HS-5 (cell line): ENCODE measurements at places on chromosomes 16 and 17.
A peak's percentile ranks its signal among the peaks of the same experiment; 100 is the strongest.

GRCh38 chr17:27424516-27424915 lies 31.7 kb upstream of the KSR1 start:
- DNase-seq = no peak

DNA sequence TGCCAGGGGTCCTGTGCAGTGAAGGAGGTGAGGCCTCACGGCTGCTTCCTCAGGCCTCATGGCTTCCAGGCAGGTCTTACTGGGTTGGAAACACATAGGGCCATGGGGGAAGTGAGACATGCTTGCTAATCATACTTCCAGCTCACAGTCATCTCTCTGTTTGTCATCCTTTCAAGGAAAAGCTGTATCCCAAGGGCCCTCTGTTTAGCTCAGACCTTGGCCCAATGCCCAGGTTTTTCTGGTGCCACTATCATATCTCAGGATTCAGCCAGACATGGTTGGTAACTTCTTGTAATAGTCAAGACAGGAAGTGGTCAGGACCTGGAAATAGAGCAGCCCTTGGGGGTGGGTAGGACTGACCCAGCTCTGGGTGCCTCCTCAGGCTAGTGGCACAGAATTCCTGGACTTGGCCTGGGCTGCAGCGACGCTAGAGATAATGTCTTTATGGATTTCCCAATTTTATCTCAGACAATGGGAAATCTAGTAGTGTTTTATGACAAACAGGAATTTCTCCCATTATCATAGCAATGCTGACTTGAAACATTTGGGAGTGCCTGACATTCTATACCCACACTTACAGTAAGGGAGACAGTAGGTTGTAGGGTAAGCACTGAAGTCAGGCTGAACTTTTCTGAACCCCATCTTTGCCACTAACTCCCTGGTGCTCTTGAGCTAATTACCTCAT lies 13.5 kb upstream of the ITGB3 start:
- peak; percentile 100 for DNase-seq

DNA sequence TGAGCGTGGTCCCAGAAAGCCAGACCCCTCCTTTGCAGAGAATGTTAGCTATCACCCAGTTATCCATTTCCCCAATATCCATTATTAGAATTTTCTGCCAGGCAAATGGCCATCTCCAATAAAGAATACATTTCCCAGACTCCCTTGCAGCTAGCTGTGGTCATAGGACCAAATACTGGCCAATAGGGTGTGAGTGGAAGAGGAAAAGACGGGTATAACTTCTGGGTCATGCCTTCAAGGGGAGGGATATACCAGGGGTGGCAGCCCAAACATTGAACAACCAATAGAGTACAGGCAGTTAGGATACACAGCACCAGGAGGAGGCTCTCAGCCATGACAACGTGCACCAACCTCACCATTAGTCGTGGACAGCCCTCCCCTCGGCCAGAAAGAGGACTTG lies 26.1 kb upstream of the FOXF1 start:
- DNase-seq = no peak

GRCh38 chr17:4974115-4974670 lies 6.6 kb upstream of the SPAG7 start:
- DNase-seq = no peak

- DNase-seq = peak; percentile 30
Measured at GRCh38 chr16:69796285-69797118, 34.4 kb downstream of the WWP2 start.

DNA sequence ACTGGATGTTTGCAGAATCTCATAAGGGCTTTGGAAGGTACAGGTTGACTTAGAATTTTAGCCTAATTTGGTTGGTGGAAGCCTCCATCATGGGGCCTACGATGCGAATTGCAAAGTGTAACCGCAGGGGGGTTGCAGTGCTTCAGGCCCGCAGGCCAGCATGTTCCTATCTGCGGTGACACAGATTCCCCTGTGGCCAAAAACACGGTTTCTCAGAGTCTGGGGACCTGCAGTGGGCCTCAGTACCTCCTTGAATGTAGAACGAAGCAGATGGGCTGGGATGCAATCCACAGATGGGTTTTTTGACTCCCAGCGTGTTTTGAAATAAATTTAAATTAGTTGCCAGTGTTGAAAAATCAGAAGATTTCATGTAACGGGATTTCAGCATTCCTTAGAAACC lies 34.7 kb downstream of the KIAA0513 start:
- no peak for DNase-seq

DNA sequence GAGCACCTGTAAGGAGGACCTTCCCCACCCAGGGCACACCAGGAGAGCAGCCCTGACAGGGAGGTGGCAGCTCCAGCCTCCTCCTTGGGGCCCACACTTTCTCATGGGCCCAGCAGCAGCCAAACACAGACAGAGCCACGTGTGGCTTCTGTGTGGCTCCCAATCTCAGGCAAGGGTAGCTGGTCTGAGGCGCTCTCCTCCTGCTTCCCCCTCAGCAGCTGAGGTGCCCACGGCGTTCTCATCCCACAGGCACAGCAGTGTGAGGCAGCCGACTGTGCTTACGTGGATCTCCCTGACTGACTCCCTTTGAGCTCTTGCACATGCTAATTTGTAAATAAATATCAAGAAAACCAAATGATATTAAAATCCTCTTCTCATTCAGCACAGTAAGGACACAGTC lies 30.9 kb downstream of the CMTM3 start:
- DNase-seq = no peak

GRCh38 chr16:87491522-87492290 lies 1.1 kb downstream of the ZCCHC14 start:
- DNase-seq = no peak

DNA sequence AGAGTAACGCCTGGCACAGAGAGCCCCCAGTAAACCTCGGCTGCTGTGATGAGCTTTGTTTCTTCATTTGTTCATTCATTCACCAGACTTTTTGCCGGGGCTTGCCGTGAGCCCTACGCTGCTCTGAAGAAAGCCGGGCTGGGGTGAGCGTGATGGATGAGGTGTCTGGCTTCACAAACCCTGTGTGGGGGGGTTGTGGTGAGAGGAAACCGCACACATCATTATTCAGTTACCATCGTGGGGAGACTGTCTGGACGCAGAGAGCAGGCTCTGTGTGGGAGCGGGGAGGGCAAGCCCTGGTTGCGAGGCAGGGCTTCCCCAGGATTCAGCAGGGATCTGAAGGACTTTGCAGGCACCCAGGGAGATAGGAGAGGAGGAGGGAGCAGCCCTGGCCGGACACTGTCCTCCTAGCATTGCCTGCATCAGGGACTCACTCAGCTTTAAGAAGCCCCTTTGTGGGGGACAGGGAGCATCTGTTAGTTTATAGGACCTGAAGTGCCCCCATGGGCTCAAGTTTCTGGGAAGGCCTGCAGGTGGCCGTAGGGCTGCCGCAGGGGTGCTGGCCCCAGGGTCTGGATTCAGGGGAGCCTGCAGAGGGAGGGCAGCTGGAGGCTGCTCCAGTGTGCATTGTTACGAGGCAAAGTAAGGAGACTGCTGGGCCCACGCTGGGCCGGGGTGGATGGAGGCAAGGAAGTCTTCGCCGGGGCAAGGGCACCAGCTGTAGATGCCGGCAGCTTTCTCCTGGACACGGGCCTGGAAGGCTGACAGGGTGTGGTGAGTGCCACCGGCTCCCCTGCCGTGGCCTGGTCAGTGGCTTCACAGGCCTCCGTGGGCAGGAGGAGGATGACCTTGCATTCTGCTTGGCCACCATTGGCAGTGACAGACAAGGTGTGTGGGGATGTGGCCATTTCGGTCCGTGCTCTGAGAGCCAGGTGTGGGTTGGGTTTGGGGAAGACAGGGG lies 334.5 kb downstream of the SEC14L1 start:
- DNase-seq = no peak

GRCh38 chr17:44152875-44153274 lies 11.1 kb downstream of the HROB start:
- DNase-seq = no peak

DNA sequence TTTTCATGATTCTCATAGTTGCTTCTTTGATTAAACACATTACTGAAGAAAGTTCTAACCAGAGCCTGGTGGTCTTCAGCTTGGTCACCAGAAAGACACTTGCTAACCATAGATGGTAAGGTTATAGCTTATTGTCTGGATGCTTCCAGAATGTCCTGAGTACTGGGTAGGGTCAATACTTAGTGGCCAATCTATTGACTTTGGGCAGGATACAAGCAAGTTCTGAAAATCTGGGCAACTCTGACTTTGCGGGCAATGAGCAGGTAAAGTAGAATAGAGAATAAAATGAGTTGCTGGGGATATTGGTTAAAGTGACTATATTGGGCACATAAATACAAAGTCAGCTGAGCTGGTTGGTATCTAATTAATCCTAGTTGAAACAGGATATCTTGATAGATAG lies 63.0 kb downstream of the ABCA8 start:
- DNase-seq = no peak

- DNase-seq = no peak
Measured at GRCh38 chr17:16926571-16927451, 45.1 kb downstream of the TNFRSF13B start.

GRCh38 chr17:50687200-50688066 lies 20.3 kb downstream of the ANKRD40 start:
- DNase-seq = no peak

DNA sequence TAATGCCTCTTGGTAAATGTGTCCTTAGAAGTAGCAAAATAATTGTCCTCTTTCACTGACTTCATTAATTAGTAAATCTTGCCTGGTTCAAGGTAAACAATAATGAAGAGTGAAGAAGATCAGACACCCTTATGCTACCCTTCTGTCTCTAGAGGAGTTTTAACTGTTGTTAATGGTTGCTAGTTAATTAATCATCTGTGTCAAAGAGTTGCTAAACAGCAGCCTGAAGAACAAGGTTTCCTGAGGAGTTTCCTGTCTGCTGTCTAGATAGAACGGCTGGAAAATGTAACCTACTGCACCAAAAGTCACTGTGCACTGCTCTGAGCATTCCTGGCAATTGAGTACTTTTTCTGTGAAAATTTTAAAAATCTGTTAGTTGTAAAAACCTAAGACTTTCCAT lies 131.3 kb downstream of the NLK start:
- no peak for DNase-seq

DNA sequence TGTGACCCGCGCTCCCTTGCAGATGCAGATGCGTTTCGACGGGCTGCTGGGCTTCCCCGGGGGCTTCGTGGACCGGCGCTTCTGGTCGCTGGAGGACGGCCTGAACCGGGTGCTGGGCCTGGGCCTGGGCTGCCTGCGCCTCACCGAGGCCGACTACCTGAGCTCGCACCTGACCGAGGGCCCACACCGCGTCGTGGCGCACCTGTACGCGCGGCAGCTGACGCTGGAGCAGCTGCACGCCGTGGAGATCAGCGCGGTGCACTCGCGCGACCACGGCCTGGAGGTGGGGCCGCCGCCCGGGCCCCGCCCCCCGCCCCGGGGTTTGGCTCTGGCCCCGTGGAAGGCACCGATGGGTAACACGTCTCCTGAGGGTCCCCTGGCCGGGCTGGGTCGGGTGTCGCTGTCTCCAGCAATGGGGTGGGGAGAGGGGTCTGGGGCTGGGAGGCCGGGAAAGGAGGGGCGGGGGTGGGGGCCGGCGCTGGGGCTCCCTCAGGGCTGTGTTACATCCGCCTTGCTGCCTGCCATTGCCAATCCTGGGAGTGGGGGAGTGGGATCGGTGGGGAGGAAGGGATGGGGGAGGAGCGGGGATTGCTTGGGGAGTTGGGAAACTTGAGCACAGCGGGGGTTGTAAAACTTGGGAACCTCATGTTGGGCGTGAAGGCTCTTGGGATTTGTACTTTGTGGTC lies 737 bp downstream of the NUDT16L1 start:
- no peak for DNase-seq

DNA sequence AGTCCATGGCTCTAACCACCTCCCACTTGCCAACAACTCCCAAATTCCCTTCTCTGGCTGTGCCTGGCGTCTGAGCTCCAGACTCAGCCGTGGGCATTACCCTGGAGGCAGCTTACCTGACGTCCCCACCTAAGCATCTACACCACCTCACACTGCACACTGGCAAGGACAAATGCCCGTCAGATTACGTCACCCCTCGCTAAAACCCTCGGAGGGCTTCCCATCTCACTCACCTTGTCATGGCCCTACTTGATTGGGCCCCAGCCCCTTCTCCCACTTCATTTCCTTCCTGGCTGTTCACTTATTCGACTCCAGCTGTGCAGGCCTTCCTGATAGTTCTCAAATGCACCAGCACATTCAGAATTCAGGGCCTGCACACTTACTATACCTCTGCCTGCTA lies 13.4 kb downstream of the ALOXE3 start:
- no peak for DNase-seq

DNA sequence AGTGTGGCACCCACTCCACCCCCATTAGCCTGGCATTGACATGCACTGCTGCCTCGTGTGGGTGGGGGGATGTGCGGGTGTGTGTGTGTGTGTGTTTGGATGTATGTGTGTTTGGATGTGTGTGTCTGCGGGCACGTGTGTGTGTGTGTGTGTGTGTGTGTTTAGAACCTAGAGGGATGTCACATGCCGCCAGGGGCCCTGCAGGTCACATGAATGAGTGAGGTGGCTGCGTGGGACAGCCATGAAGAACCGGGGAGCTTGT lies 9.0 kb downstream of the KATNB1 start:
- DNase-seq = no peak

GRCh38 chr17:27315322-27315721 lies 21.4 kb downstream of the WSB1 start:
- DNase-seq = no peak

GRCh38 chr16:76464955-76465620 lies 187.9 kb downstream of the CNTNAP4 start:
- no peak for DNase-seq

GRCh38 chr17:50903604-50904517 lies 37.7 kb upstream of the TOB1 start:
- DNase-seq = peak; percentile 28

DNA sequence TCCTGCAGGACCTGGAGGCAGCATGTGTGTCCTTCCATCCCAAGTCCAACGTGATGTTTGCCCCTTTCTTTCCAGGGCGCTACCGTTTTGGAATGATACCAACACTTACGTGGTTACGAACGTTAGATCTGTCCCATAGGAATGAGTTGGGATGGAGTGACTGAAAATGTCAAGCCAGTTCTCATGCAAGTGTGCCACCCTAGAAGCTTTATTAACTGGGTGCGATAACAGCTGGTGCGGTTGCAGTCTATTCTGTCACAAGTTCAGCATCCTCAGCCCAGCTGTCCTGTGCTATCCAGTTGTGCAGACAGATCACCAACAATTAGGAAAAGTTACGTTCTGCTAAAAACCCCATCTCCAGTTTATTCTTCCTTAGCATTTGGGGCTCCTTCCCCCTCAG lies 52.5 kb downstream of the BANP start:
- DNase-seq = no peak

- no peak for DNase-seq
Measured at GRCh38 chr17:57986841-57987580, 1.0 kb downstream of the VEZF1 start.

- no peak for DNase-seq
Measured at GRCh38 chr17:49942947-49943346, 26.0 kb upstream of the DLX4 start.

DNA sequence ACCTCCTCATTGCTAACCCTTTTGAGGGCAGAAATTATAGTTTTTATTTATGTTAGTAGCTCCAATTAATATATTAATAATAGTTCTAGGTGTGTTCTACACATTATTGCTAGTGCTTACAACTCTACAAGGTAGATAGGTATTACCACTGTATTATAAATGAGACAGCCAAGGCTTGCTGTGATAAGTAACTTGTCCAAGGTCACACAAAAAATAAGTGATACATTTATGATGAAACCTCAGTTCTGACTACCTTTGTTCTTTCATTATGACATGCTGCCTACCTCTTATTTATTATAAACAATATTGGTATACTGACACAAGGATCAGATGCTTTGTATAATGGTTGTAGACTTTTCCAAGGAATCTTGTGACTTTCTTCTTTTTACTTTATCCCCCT lies 41.2 kb downstream of the NFAT5 start:
- DNase-seq = no peak

- DNase-seq = no peak
Measured at GRCh38 chr16:56736476-56736875, 6.5 kb downstream of the NUP93 start.
